ENCODE measurements at places on chromosomes 6 and 20.

- DNase-seq = no peak
These were observed 39.8 kb upstream of the SERINC1 start for GRCh38 chr6:122511193-122511924.

DNA sequence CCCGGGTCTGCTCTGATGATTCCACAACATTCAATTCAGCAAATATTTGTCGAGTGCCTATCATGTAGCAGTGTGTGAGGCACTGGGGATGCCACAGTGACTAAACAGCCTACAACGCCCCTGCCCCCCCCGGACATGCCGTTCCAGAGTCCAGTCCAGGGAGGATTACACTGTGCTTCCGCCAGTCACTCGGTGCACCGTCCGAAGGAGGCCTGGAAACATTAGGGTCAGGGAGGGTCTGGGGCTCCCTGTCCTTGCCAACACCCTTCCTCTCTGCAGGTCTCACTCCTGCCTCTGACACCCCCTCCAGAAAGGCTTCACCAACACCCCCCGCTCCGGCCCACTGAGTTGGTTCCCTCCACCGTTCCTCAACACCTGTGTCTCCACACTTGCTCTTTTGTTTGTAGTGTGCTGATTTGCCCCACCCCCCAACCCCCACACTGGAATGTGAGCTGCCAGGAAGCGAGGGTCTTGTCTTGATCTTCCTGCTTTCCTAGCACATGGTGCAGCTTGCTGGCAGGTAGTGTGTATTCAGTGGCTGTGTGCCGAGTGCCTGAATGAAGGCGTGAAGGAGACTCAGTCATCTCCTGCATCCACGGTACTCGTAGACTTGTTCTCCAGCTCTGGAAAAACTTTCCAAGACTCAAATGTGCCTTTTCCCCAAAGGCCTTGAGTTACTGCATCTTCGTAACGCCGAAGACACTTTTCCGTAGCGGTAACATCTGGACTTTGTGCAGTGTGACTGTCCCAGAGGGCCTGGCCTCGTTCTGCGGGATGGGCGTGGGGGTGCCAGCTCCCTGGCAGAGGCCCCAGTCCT, 150.4 kb downstream of the ZDHHC14 start:
- no peak for DNase-seq

GRCh38 chr20:51122931-51123658, 100.2 kb upstream of the KCNG1 start:
- DNase-seq = no peak

- DNase-seq = no peak
These were observed 7.5 kb downstream of the BEND3 start for GRCh38 chr6:107107791-107108190.

GRCh38 chr20:37944456-37944981, 41.6 kb downstream of the VSTM2L start:
- DNase-seq = no peak

GRCh38 chr20:45792317-45793118, 764 bp downstream of the DNTTIP1 start:
- DNase-seq = no peak

- DNase-seq = no peak
These were observed 157.5 kb downstream of the TRMT11 start for GRCh38 chr6:126143761-126144251.

DNA sequence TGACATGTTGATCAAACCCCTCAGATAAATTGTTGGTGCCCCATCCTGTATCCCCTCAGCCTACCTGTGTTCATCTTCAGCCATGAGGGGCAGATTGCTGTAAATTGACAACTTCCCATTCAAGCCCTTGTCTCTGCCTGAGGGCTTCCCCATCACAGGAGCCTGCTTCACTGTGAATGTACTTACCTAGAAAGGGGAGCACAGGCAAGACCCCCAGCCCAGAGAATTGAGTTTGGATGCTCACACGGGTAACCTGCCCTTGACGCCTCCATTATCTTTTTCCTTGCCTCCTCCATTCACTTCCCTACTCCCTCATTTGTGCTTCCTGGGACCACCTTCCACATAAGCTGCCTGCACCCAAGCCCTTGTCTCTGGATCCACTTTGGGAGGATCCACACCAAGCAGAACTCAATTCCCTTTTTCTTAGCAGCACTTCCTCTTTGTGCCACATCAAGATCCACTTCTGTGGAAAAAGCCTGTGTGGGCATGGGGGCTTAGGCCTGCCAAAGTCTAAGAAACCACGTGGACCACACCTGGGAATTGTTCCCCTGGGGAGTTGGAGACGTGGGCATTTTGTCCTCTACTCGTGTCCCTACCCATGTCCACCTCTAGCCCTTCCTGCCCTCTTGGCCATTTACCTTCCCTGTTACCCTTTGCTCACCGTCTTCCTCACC, 103.4 kb upstream of the FOXA2 start:
- no peak for DNase-seq

- no peak for DNase-seq
These were observed 121.4 kb upstream of the TCF21 start for GRCh38 chr6:133767357-133767970.

DNA sequence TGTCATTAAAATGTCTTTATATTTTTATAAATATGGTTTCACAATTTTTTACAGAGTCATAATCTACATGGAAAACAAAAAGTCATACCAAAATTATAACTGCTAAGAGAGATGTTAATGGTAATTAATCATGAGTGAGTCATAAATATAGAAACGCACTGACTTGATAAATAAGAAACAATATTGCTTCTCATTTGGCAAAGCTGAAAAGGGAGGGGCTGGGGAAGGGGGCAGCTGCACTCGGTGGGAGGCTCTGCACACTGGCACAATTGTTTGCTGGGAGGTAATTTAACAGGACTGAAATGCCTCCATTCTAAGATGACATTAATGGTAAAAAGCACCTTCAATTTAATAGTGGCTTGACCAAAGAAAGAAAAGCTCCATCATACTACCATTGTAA, 133.3 kb upstream of the AGPAT4 start:
- DNase-seq = no peak

DNA sequence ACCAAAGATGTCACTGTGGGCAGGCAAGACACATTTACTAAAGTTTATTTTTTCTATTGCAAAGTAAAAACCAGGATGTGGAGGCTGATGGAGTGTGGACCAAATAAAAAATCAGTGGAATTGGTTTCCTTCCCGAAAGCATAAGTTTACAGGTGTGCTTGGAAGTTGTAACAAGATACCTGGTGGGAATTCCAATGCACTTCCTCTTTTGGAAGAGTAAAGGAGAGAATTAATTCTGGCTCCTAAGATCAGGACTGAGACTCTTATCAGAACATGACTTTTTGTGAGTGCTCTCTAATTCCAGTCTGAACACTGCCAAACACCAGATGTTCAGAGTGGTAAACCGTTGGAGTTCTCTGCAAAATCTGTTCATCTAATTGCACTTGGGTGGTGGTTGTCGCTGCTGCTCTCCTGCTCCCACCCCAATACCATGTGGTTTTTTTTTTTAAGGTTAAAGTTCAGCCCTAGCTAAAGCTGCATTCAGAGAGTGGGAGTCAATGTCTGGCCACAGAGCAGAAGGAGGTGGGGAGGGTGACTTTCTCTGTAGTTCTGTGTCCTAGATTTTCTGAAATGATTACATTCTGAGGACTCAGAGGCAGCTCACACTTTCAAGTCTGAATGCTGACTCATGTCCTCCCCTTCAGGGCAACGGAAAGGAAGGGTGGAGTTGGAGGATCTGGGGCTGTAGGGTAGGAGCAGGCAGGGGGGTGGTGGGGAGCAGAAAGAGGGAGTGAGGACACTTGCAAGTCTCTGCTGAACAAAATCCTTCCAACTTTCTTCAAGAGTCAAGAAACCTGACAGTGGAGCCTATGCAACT, 275.8 kb upstream of the PRDM1 start:
- DNase-seq = peak; percentile 42
